Smooth muscle cell of the coronary artery (primary cell): ENCODE measurements at places on chromosomes 13 and 19. TPM values are rescaled to one million over a fixed set of nuclear protein-coding genes. Genes with fewer than 3 reads are reported as not detected.

ZNF132 gene
- total RNA-seq, result 5.9 and 8.3 TPM in 2 replicates

NOVA2 gene
- 0.23 and 1.2 TPM in 2 replicates for total RNA-seq

OR7A5 gene
- not detected in 2 replicates for total RNA-seq

LRG1 gene
- not detected in 2 replicates for total RNA-seq

PPFIA3 gene
- 1.3 and 2.1 TPM in 2 replicates for total RNA-seq

FAM216B gene
- not detected in 2 replicates for total RNA-seq

OR7D2 gene
- total RNA-seq, result not detected in 2 replicates

STOML3 gene
- total RNA-seq, result not detected in 2 replicates
